ENCODE measurements at places on chromosomes 4 and X.

- DNase-seq, result no peak
These were observed 193.9 kb upstream of the EDNRA start for GRCh38 chr4:147286846-147287587.

DNA sequence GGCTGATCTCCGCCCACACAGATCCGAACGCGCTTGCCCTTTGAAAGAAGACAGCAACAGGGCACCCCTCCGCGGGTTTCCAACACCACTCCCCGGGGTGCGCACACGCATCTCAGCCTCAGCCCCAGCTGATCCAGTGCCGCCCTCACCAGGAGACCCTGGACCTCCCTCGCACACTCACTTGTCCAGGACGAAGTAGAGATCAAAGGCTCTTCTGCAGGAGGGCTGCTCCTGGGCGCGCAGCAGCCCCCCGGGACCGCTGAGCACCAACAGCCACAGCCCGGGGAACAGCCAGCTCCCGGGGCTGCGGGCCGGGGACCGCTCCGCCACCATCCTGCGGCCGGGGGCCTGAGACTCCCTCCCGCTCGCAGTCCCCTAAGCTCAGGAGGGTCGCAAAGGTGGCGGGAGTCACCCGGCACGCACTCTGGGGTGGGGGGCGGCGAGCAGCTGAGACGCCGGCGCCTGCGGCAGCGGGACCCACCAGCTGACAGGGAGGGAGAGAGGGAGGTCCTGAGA, 743 bp downstream of the ANTXR2 start:
- no peak for DNase-seq

GRCh38 chrX:29315931-29316330, 728.7 kb downstream of the IL1RAPL1 start:
- DNase-seq, result no peak

DNA sequence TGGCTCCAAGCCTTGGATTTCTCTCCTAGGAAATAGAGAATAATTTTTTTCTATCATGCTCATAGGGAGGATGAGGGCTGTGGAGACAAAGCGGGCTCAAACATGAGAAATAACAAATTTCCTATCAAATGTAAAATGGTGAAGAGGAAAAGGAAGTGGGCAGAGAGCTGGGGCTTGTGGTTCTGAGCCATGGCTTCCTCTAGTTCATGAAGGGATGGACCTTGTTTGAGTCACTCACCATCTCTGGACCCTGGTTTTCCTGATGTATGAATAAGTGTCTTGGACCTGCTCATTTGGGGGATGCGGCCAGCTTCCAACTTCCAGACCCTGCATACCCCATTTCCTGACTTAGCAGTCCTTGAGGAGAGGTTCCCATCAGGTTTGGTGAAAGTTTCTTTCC, 63.0 kb downstream of the MSX1 start:
- no peak for DNase-seq

DNA sequence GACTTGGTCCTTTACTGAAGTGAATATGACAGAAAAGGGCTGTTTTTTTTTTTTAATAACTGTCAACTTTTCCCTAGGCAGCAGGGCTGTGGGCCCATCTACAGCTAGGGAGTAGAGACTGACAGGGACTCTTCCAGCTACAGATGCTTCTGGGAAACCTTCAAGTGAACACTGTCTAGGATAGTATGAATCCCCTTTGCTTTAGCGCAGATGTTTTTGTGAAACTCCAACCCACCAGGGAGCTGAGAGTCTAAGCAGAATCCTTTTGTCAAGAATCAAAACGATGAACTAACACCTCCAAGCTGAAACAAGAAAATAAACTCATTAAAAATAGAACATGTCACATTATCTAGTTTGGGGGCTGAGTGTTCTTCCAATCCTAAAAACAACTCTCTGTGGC, 219.7 kb upstream of the FGF13 start:
- DNase-seq, result no peak

- DNase-seq, result no peak
These were observed 99.8 kb upstream of the TEX13D start for GRCh38 chrX:124232523-124233201.

DNA sequence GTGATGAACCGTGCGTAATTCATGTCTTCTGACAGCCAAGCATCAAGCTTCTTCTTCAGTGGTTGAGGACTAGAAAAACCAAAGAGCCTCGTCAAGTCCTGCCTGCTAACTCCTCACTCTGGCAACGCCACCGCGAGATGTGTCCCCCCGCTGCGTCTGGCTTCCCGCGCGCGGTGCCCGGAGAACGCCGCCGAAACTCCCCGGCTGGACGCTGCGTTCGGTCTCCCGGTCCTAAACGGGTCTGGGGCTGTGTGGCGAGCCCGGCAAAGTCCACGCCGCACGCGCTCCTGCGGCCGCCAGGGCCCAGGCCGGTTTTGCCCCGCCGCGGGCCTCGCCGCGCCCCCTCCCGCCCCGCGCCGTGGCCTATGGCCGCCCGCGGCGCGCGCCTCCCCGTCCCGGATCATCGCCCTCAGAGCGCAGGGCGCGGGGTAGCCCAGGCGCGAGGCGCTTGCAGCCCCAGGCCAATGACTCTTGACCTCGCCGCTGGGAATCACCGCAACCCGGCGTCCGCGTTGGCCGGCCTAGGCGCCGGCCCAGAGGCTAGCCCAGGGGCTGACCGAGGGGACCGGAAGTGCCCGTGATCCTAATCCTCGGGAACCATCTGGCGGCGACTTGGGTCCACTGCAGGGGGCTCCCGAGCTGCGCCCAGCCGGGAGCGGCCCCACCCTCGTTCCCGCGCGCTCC, at the start of gene AADAT:
Gene AADAT (minus strand): TSS at position 289 of the 684 bp plus-strand sequence. CDS start 266 bp downstream, at position 23.
- no peak for DNase-seq

GRCh38 chr4:1466034-1466862, 60.0 kb upstream of the NKX1-1 start:
- no peak for DNase-seq

DNA sequence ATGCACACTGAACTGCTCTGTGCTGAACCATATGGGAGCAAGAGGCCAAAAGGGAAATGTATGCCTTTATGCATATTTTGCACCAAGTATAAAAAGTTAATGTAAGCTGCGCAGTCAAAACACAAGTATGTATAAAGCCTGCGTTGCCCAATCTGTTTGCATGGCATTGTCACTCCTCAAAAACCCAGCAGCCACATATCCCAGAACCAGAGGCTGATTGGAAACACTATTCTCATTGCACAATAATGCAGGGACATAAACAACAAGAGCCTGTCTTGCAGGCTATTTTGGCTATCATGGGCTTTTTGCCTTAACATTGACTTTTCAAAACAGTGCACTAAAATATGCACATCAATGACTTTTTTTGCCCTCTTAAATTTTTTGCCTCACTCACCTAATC, 5.1 kb upstream of the ASB9 start:
- no peak for DNase-seq

GRCh38 chr4:127957105-127957504, 7.9 kb downstream of the MFSD8 start:
- DNase-seq, result no peak

GRCh38 chr4:94890579-94890978, 132.8 kb downstream of the BMPR1B start:
- DNase-seq, result no peak

DNA sequence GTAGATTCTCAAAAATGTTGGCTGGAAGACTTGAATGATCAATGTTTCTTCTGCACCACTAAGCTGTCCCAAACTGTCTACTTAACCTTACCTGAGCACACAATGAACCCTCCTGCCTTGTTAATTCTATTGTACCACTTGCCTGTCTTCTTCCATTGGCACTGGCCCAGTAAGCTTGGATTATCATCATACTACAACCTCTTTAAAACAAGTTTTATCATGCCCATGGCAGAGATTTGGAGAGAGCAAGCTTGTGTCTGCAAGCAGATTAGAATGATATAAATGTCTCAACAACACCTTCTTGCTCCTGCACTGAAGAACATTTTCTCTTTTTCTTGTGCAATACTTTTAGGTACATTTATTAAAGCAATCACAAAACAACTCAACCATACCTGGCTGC, 74.0 kb upstream of the VMA21 start:
- DNase-seq, result no peak

DNA sequence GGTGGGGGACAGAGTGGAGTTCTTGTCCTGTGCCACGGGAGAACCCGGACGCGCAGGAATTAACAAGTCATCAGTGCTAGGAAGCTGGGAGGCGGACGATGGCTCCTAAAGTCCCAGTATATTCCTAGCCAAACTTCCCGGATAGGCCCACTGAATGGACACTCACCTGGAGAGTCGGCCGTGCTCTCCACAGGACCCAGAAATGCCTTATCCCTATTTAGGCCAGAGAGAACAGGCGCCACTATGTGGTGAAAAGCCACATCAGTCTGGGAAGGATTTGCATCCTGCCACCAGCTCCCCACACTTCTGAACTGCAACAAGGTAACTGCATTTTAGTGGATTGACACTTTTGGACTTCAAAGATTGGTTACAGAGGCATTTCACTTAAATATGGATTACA, 1.1 kb downstream of the CFAP299 start:
- no peak for DNase-seq

- no peak for DNase-seq
These were observed 195.3 kb downstream of the QDPR start for GRCh38 chr4:17316566-17316965.

- DNase-seq, result no peak
These were observed 22.1 kb upstream of the SCOC start for GRCh38 chr4:140351093-140352075.

DNA sequence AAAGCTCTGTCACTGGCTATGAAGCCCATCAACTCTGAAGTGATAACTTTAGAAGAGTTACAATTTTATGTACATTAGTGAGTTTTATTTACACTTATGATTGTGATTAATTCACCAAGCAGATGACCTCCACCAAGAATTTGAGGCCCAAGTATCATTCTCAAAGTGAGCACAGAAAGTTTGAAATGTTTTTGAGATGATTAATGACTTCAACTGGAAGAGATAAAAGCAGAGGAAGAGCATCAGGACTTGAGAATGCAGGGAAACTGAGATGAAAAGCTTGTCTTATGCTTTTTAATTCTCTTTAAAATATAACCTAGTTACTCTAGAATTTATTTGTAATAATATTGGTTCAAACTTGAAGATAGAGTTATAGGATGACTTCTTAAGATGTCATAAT, 112.8 kb upstream of the H2AZ1 start:
- DNase-seq, result no peak

DNA sequence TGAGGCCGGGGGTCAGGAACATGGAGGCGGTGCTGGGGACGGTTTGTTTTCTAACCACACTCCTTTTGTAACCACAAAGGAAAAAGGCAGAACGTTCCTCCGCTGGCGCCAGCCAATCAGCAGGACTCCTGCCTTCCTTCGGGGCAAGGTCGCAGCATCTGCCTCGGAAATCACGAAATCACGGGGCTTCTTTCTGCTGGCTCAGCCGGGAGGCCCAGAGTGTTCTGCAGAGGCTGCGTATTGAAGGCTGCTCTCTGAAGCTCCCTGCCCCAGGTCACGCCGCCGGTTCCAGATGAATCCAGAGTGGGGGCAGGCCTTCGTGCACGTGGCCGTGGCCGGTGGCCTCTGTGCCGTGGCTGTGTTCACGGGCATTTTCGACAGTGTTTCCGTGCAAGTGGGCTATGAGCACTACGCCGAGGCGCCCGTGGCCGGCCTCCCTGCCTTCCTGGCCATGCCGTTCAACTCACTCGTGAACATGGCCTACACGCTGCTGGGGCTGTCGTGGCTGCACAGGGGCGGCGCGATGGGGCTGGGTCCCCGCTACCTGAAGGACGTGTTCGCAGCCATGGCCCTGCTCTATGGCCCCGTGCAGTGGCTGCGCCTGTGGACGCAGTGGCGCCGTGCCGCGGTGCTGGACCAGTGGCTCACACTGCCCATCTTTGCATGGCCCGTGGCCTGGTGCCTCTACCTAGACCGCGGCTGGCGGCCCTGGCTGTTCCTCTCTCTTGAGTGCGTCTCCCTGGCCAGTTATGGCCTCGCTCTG, 9.4 kb downstream of the TMEM187 start:
- no peak for DNase-seq
